Activated T-cell treated with anti-CD3 and anti-CD28 coated beads, Interleukin-2, amount 50 U/mL, for 72 hours (primary cell): ENCODE measurements at places on chromosomes 4 and X. TPM values are rescaled to one million over a fixed set of nuclear protein-coding genes. Genes with fewer than 3 reads are reported as not detected.

The ASB5 gene
- total RNA-seq = not detected

DNA sequence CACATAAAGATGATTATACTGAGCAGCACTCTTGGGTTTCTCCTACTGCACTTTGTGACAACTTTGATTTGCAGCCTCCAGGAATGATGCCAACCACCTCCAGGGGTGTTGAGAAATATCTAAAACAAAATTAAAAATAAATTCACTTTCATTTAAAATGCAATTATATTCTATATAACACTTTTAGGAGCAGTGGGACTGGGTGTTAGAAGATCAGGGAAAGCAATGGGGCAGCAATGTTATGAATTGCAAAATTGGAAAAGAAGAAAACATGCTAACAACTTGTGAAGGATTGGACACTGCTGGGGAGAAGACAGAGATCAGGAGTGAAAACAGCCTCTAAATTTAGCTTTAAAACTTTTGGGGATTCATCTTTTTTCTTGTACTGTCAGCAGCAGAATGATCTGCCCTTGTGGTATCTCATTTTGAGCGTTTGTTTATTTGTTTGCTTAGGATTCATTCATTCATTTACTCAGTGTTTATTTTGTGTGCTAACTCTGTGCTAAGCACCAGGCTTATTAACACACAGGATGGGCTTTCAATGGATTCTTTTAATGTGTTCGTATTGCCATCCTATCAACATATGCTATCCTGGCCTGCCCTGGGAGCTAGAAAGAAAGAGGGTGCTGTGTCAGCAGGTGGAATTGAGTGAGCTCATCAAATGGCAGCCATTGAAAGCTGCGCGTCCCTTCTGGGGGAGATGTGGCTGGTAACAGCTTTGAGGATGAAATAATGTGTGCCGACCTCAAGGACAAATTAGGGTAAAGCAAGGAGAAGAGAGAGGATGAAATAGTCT, 96.5 kb downstream of the FRMPD4 start:
- H3K27me3 ChIP-seq = peaks cover 15% of the 10 kb centered on the region
- H3K27ac ChIP-seq = no peak overlapping the region
- no peak overlapping the region for H3K4me3 ChIP-seq
- DNase-seq = no peak

The FAM9B gene
- total RNA-seq = not detected

DNA sequence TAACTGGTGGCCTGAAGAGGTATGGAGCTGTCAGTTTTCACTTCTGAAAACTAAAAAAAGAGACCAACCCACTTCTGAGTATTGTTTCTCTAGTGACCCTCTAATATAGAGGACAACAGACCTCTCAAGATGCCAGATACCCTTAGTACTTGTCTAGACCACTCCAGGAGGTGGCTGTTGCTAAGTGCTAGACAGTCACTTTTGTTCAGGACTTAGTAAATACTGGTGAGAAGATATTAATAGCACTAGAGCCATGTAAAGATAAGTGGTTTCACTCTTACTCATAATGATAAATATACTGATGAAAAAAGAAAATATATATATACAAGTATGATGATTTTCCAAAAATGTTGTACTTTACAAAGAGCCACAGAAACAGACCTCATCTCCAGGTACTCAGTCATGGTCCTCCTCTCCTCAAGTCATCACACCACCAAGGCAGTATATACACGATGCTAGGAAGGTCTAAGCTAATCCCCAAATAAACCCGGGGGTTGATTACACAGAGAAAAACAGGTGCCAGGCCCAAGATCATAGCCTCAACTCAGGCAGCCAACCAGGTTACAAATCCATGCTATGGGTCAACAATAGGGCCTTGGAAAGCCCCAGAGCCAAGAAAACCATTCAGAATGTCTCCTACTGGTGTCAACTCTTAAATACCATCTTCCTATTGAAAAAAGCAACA, 66.9 kb downstream of the ARHGEF9 start:
- no peak for DNase-seq
- H3K36me3 ChIP-seq = peaks cover 2% of the 10 kb centered on the region
- no peak overlapping the region for H3K4me3 ChIP-seq
- H3K27me3 ChIP-seq = peaks cover 4% of the 10 kb centered on the region
- H3K4me1 ChIP-seq = no peaks in the 10 kb centered on the region

The LIMCH1 gene
- not detected for total RNA-seq
